ENCODE measurements at places on chromosomes 3 and 15.
A peak's percentile ranks its signal among the peaks of the same experiment; 100 is the strongest.

GRCh38 chr15:51250217-51251011, 88.0 kb downstream of the CYP19A1 start:
- no peak for DNase-seq

DNA sequence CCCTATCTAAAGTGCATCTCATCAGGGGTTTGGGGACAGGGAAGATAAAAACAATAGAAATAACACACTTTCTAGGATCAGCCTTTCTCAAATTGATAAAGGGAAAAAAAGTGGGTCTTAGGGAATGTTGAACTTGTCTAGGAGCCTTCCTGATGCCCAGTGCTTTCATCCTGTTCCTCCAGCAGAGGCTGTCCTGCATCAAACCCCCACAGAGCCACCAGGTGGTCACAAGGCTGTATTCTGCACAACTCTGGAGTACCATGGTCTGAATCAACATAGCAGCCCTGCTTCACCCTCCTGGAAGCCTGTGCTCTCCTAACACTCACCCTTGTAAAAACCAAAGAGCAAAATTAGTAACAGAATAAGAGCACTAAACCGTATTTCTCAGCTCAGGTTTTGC, 118.5 kb upstream of the SLC25A36 start:
- no peak for DNase-seq

DNA sequence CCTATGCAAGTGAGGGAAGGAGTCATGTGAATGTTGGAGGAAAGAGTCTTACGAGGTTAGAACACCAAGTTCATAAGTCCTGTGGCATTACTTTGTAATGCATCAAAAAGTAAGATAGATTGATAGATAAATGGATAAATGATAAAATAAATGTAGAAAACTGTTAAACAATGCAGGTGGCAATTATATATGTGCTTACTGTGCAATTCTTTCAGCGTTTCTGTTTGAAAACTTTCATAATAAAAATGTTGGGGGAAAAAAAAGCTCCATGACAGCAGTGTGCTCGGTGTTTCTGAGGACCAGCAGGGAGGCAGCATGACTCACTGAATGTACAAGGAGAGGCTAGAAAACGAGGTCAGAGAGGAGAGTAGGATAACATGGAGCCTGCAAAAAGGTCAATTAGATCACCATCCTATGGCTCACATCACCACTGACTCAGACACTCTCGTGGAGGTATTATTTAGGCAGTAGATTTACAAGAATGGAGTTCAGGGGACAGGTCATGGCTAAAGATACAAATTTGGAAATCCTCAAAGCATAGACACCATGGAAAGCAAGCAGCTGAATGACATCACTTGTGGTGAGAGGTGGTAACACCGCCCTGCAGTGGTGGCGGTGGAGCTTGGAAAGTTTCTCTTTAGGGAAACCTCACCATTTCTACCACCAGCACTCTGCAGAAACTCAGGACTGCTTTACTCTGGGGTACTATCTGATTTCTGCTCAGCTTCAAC, 219.8 kb downstream of the CTNNB1 start:
- no peak for DNase-seq

GRCh38 chr3:40585381-40586016, 60.7 kb downstream of the ZNF621 start:
- DNase-seq = no peak

GRCh38 chr3:43162230-43163084, 56.6 kb upstream of the POMGNT2 start:
- DNase-seq = peak; percentile 70

DNA sequence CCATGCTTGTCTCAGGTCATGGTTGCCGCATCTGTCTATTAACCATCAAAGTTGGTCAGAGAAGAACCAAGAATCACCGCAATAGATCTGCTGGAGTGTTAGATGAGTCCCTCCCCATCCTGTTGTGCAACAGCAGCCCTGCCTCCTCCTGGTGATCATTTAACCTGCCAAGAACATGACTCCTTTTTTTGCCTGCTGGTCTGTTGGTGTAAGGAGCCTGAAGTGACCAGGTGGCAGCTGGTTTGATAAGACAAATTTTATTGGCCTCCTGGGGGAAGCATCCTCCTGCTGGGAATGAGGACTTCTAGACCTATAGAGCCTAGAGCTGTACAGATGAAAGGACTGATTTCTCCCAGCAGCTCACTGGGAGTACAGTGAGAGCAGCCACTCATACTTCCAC, 43.5 kb upstream of the RAF1 start:
- DNase-seq = peak; percentile 70

- DNase-seq = peak; percentile 65
Measured at GRCh38 chr15:71203586-71204474, 88.6 kb downstream of the THSD4 start.

GRCh38 chr3:178856804-178857203, 214.8 kb downstream of the ZMAT3 start:
- peak; percentile 21 for DNase-seq

DNA sequence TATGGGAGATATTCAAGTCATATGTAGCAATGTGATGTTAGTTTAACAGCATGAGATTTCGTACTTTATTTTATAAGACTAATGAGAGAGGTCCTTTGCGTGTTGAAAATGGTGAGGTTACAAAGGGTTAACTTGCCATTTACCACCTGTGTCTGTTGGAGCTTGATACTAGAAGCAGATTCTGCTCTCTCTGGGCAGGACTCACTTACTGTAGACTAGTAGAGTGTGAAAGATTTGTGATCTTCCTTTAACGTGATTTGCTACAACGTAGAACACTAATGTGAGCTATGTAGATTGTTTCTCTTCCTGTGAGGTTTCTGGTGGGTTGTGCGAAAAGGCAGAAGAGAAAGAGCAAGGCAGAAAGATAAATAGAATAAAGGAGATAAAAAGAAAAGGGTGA, 1.1 kb downstream of the TP63 start:
- no peak for DNase-seq

- DNase-seq = no peak
Measured at GRCh38 chr3:121839962-121840361, 5.0 kb downstream of the EAF2 start.

- DNase-seq = no peak
Measured at GRCh38 chr3:194756791-194757325, 71.2 kb downstream of the FAM43A start.

DNA sequence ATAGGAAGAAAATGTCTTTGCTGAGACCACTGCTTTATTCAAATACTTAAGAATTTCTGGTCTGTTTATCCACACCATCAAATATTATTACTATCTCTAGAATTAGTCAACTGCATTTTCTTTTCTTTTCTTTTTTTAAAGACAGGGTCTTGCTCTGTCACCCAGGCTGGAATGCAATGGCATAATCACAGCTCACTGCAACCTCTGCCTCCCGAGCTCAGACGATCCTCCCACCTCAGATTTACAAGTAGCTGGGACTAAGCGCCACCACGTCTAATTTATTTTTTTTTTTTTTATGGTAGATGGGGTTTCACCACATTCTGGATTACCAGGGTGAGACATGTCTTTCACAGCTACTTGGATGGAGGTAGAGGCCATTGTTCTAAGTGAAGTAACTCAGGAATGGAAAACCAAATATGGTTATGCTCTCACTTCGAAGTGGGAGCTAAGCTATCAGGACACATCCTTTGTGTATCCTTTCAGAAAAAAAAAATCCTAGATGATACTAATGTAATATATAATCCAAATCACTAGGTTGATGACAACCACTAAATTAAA, 52.8 kb downstream of the STAG1 start:
- no peak for DNase-seq

DNA sequence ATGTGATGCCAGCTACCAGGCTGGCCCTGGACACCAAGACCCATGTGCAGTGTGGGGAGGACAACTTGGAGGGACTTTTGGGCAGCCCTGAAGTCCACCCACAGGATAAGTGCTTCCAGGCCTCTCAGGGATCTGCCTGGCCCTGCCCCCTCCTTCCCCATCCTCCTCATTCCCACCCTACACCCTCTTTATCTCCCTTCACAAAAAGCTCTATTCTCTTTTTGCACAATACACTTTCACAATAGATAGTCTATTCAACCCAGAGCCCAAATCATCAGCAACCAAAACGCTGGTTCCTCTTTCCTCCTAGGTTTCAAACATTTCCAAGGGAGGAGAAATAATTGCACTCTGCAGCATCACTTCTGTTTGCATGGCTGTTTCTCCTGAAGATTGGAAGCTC, 7.8 kb upstream of the ZNF710 start:
- DNase-seq = no peak

GRCh38 chr3:56025326-56025725, 442.9 kb downstream of the ERC2 start:
- peak; percentile 11 for DNase-seq

DNA sequence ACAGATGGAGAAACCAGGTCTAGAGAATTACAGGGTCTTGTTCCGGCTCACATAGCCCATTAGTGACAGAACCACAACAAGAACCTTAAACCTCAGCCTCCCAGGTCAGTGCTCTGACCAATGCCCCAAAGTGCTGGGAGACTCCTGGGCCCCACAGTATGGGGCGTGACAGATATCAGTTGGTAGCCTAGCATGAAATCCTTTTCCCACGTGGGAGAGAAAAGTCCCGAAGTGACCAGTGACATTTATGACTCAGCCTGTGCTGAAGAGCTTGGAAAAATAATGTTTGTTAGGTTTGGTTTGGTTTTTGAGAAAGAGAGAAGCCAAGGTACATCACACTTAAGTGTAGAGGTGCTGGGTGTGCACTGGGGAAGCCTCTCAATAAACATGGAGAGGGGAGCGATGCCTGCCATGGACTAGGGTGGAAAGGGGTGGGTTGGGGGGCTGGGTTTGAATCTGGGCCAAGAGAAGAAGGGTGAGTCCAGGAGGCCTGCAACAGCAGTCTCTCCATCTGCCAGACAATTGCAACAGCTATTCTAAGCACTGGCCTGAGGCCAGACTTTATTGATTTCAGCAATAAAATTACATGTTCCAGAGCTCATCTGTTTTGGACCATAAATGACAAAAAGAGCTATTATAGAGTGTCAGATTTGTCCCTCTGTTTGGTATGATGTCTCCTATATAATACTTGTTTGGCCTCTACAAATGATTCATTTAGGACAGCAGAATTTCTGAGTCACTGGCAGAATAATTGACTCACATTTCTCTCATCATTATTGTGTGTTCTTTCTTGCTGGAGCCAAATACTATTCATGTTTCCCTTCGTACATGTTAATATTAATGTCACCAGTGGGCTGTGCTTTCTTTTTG, 43.4 kb downstream of the C2CD4A start:
- DNase-seq = peak; percentile 68

DNA sequence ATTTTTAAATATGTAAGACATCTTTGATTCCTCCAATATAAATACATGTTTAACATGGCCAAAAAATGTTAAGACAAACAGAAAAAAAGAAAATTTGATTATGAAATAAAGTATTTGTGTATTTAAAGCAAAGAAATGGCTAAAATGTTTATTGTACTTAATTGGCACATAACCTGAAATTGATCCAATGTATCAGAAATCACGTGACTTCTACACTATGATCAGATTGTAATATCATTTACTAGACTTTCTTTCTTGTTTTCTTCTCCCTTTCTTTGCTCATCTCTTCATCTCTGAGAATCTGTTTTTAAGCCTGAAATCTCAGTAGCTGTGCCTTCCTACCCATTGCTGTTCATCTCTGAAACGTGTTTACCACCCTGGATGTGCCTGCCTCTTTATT, 420.3 kb downstream of the RSL24D1 start:
- no peak for DNase-seq
